ENCODE measurements at places on chromosomes 3 and 15.

DNA sequence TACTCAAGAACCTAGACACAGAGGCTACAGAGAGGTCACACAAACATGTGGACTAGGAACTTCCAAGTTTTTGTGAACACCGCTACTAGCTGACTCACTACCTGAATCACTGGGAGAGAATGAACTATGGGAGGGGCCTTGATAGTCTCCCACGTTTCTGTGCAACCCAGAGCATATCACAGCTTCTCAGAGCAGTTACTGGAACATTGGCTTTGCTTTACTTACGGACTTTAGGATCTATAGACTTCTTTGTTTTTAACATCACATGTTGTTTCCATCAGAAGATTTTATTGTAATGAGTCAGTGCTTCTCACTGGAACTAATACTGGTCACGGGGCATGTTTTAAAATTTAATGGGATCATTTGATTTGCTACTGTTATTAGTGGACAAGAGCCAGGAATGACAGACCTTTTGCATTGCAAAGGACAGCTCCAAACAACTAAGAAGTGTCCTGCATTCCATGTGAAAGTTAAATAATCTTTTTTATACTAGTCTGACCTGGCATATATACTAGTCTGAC lies 35.6 kb downstream of the RTP4 start:
- H3K27ac ChIP-seq, result no peak overlapping the region
- peaks cover 27% of the 10 kb centered on the region for H3K27me3 ChIP-seq
- H3K4me1 ChIP-seq, result no peaks in the 10 kb centered on the region
- no peaks in the 10 kb centered on the region for H3K36me3 ChIP-seq

GRCh38 chr3:13110678-13111116 lies 37.5 kb upstream of the IQSEC1 start:
- peaks cover 4% of the 10 kb centered on the region for H3K4me1 ChIP-seq
- H3K36me3 ChIP-seq, result no peaks in the 10 kb centered on the region
- peaks cover 5% of the 10 kb centered on the region for H3K27me3 ChIP-seq
- no peak for DNase-seq

GRCh38 chr15:100718075-100718980 lies 115.9 kb downstream of the ASB7 start:
- H3K27ac ChIP-seq, result no peak overlapping the region
- peaks cover 4% of the 10 kb centered on the region for H3K27me3 ChIP-seq
- H3K4me3 ChIP-seq, result no peak overlapping the region
- no peaks in the 10 kb centered on the region for H3K4me1 ChIP-seq

DNA sequence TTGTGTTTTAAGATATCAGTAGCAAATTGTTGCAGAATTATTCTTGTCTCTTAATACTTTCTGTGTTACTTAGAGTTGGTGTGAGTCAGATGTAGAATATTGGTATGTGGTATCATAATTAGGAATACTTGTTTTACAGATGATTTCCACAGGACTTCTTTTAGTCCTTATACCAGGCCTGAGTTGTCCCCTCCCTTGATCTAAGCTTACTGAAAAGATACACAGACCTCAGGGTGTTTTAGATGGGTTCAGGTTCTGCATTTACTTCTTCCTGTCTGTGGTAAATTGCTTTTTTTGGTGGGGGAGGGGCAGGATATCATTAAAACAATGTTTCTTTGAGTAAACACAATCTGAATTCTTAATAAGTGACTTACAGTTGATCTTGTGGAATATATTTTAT lies 14.2 kb downstream of the DZIP3 start:
- no peaks in the 10 kb centered on the region for H3K27me3 ChIP-seq
- H3K27ac ChIP-seq, result peak overlapping the region; percentile 57
- DNase-seq, result no peak
- peak overlapping the region; percentile 37 for H3K4me3 ChIP-seq
- peaks cover 31% of the 10 kb centered on the region for H3K36me3 ChIP-seq

GRCh38 chr3:43153216-43154083 lies 47.6 kb upstream of the POMGNT2 start:
- no peak for DNase-seq
- H3K4me3 ChIP-seq, result no peak overlapping the region
- no peaks in the 10 kb centered on the region for H3K4me1 ChIP-seq
- no peak overlapping the region for H3K27ac ChIP-seq

GRCh38 chr15:89971592-89971997 lies 29.5 kb upstream of the ZNF710 start:
- DNase-seq, result peak; percentile 61
- peaks cover 7% of the 10 kb centered on the region for H3K27me3 ChIP-seq
- no peak overlapping the region for H3K27ac ChIP-seq
- no peak overlapping the region for H3K4me3 ChIP-seq

- H3K27ac ChIP-seq, result no peak overlapping the region
- H3K27me3 ChIP-seq, result peaks cover 3% of the 10 kb centered on the region
- H3K4me3 ChIP-seq, result no peak overlapping the region
- DNase-seq, result no peak
These were observed 18.8 kb upstream of the THRB start for GRCh38 chr3:24513463-24513862.

DNA sequence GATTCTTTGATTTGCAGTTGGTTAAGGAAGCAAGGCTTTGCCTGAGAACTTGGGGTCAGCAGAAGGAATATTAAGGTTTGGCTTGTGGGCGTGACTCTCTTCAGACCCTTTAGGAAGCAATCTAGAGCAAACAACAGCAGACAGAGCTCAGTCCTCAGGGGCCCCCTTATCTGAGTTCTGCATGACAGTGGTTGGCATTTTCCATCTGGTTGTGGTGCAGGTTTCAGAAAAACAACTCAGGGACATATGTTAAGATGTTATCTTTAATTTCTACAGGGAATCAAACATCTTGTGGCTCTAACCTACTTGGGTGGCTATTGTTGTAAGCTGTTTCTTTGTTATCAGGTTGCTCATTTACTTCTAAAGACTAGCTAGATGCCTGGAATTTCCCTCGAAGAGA lies 141.4 kb downstream of the VPS8 start:
- H3K27ac ChIP-seq, result no peak overlapping the region
- H3K4me3 ChIP-seq, result no peak overlapping the region
- H3K36me3 ChIP-seq, result peaks cover 14% of the 10 kb centered on the region
- peaks cover 8% of the 10 kb centered on the region for H3K4me1 ChIP-seq
- DNase-seq, result no peak

DNA sequence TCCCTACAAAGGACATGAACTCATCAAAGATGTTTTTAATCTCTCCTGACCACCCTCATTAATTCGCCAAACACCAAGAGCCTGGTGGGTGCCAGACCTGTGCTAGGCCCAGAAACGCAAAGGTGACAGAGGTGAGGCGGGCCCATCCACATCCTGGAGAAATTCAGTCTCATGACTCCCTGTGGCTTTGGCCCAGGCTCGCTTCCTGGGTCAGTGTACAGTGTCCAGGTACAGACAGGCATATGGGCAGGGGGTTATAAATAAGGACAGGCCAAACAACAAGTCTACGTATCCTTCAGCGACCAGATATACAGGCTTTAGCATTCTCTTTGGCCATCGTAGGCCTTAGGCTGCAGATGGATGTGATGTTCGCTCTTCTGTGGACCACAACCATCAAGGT lies 945 bp upstream of the PLA2G4F start:
- H3K4me3 ChIP-seq, result no peak overlapping the region

DNA sequence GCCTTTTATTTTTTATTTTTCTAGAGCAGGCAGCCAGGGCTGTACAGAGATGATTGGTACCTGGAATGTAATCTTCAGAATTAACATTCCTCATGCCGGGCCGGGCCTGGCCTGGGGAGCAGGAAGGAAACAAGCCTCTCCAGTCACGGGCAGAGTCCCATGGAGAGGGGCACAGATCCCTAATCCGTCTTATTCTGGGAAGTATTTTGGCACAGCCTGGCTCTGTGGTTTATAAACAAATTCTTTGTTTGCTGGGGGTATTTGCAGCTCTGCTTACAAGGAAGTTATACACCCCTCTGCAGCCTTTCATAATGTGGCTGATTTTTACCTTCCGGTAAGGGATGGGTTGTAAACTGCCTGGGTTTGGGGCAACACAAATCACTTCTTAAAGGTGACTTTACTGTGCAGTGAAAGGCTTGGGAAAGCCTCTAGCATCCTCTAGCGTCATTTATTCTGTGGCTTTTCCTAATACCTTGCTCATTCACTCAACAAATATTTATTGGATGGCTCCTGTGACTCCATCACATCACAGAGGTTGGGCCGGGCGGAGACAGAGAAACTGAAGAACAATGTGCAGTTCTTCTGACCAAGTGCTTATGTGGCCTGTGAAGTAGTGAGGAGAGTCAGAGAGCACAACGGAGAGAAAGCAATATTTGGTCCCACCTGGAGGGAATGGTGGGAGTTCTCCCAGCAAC lies 2.7 kb downstream of the SLC6A20 start:
- DNase-seq, result no peak
- peaks cover 2% of the 10 kb centered on the region for H3K36me3 ChIP-seq
- H3K27ac ChIP-seq, result no peak overlapping the region
- H3K4me3 ChIP-seq, result no peak overlapping the region
- H3K4me1 ChIP-seq, result peaks cover 7% of the 10 kb centered on the region

DNA sequence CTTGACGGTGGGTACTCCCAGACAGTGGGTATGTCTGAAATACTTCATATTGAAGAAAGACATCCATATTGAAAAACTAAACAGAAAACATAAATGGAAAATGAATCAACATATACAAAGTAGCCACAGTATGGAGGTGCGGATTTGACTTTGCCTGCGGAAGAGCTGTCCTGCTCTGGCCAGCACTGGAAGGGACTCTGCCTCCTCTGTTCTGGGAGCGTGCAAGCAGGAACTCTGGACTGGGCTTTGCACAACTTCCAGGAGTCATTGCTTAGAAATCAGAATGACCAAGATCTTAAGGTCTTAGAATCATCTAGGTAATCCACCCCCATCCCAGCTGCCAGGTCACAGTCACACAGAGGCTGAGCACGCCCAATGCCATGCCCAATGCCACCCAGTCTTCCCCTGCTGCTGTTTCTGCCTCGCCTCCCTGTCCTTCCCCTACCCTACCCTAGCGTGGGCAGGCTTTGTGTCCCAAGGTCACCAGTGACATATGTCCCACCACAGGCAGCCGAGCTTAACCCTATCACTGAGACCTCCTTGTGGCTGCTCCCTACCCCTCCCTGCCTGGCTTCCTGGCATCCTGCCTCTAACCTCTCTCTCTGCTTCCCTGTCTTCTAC lies 36.3 kb downstream of the CDC25A start:
- H3K36me3 ChIP-seq, result no peaks in the 10 kb centered on the region
- no peak for DNase-seq
- H3K4me3 ChIP-seq, result no peak overlapping the region
- H3K27ac ChIP-seq, result no peak overlapping the region
- no peaks in the 10 kb centered on the region for H3K4me1 ChIP-seq

- DNase-seq, result no peak
- no peaks in the 10 kb centered on the region for H3K4me1 ChIP-seq
- H3K27ac ChIP-seq, result no peak overlapping the region
- H3K36me3 ChIP-seq, result no peaks in the 10 kb centered on the region
- H3K27me3 ChIP-seq, result peaks cover 17% of the 10 kb centered on the region
These were observed 23.4 kb upstream of the ARL14 start for GRCh38 chr3:160653512-160653911.

All from activated CD4-positive, alpha-beta memory T cell treated with anti-CD3 and anti-CD28 coated beads, Interleukin-2, amount 10 ng/mL, durations not matched to agents 7 days and 5 days (primary cell).